Femur (tissue), 1 donor: ENCODE measurements at places on chromosomes 5 and 9.

GRCh38 chr5:171269717-171270116 is 39.3 kb upstream of the TLX3 start:
- no peak for DNase-seq

DNA sequence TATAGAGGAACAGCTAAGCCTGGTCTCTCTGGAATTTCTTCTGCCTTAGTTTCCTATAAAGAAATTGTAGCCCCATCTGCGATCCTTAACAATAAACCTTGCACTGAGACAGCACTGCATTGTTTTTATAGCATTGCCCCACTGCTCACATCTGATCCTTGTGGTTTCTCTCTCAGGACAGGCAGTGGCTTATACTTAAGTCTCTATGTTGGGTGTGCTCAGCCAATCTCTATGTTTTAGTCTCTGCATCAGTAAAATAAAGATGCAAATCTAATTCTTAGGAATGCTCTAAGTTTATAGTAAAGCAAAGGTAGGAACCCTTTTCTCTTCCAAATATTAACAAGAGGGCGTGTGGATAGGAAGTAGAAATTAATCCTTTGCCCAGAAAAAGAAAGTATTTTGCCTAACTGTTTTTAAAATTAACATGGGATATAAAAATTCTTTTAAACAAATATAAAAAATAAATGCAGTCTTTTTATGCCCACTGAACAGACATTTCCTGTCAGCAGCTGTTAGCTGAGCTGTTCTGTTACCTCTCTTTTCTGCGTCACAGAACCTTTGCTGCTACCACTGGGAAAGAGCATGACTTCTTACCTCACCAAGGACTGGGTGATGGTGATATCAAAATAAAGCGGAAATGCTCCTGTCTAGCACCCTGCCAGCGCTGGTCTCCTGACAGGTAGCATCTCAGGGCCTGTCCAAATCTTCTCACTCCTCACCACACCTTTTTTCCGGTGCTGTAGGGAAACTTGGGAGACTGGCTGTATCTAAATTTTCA is 29.5 kb downstream of the MRPS27 start:
- DNase-seq = no peak

DNA sequence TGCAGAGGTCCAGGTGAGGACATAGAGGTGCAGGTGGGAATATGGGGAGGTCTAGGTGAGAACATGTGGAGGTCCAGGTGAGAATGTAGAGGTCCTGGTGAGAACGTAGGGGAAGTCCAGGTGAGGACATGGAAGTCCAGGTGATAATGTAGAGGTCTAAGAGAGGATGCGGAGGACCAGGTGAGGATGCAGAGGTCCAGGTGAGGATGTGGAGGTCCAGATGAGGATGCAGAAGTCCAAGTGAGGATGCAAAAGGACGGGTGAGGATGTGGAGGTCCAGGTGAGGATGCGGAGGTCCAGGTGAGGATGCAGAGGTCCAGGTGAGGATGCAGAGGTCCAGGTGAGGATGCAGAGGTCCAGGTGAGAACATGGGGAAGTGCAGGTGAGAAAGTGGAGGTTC is 133.8 kb downstream of the MRPL36 start:
- no peak for DNase-seq

GRCh38 chr9:37540634-37541033 is 35.5 kb downstream of the FBXO10 start:
- no peak for DNase-seq

- no peak for DNase-seq
Measured at GRCh38 chr5:123813937-123814624, 302.1 kb downstream of the CSNK1G3 start.

DNA sequence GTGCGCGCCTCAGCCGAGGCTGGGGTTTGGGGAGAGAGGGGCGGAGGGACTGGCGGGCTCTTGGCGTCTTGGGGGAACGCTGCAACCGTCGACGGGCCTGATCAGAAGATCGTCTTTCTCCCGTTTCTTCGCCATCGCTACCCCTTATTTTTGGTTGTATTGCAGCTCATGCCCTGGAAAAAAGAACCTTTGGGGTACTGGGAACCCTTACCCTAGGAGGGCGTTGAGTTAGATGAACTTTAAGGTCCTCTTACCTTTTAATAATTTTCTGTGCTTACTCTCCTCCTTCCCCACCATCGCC is 719 bp downstream of the PAIP2 start:
- no peak for DNase-seq

- no peak for DNase-seq
Measured at GRCh38 chr5:65762234-65762633, 40.2 kb downstream of the NLN start.

- no peak for DNase-seq
Measured at GRCh38 chr5:73274121-73274520, 101.1 kb downstream of the TMEM174 start.

- DNase-seq = no peak
Measured at GRCh38 chr5:14880688-14881087, 9.1 kb upstream of the ANKH start.

DNA sequence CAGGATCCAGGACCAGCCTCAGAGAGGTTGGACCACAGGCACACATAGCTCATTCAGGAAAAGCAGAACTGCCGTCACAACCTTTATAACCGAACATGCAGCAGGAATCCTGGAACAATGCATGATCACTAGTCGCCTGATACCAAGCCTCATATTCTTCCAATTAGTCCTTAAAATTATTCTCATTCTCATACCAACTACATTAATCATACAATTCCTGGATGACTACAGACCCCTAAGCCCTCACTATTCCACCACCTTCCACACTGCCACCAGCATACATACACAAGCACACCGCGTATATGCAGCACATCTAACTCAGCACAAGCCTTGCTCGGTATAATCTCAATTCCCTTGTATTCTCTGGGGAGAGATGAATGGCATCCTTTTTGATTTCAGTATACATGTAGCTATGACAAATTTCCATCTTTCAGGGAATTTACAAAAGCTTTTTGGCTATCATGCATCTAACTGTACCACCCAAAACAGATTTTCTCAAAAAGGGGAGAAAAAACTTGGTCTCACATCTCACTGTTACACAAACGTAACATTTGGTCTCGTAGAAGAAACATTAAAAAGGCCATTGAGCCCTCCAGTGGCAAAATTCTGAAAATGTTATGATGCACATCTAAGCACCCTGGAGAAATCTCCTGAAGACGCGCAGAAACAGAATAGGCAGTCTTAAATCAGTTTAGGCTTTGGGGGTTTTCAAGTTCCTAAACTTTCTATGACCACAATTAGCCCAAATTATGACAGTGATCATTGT is 46.2 kb downstream of the MCTP1 start:
- DNase-seq = no peak

DNA sequence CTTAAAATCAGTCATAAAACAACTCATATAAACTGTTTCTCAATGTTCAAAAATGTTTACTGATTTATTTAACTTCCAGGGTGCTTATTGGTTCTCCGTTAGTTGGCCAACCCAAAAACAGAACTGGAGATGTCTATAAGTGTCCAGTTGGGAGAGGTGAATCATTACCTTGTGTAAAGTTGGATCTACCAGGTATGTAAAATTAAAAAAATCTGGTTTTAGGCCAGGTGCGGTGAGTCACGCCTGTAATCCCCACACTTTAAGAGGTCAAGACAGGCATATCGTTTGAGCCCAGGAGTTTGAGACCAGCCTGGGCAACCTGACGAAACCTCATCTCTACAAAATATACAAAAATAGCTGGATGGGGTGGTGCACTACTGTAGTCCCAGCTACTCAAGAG is 73.7 kb downstream of the ITGA1 start:
- no peak for DNase-seq

DNA sequence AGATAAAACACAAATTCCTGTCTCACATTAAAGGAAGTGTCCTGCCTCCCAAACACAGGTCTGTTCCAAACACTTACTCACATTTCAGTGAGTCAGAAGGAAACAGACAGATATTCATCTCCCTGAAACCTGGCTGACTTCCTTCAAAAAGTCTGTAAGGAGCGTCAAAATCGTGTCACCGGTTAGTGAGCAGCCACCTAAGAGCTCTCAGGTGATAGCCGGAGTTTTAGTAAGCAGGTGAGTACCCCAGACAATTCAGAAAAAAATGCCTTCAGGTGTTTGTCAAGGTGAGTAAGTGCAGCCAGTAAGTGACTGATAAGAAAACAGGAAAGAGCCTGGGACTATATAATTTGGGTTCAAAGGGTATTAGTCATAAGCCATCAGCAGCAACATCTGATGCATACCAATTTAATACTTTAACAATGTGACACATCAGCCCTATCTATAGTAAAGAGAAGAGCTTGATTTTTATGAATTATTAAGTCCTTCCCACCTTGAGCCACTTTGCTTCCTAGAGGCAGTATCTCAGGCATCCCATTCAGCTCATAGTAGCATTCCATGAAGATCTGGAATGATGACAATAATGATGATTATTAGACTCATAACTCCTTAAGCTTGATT is 1.3 kb upstream of the ITGA2 start:
- no peak for DNase-seq

GRCh38 chr9:130696996-130697395 is 3.4 kb downstream of the EXOSC2 start:
- no peak for DNase-seq

DNA sequence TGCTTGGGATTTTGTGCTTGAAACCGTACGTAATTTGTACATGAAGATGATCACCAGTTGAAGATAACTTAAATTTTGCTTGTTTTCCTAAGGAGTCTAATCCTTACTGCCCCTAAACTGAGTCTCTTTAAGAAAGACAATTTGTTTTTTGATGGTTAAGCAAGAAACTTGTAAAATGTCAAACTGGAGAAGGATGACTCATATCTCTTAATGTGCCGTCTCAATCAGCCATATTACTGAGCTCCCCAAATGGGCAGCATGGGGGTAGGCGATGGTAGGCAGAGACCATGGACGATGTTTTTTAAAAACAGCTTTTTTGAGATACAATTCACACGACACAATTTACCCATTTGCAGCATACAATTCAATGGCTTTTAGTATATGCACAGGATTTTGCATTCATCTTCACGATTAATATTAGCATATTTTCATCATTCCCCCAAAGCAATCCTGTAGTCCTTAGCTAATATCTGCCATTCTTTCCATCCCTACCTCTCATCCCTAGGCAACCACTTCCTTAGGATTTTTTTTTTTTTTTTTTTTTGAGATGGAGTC is 14.3 kb downstream of the ARHGAP26 start:
- no peak for DNase-seq

DNA sequence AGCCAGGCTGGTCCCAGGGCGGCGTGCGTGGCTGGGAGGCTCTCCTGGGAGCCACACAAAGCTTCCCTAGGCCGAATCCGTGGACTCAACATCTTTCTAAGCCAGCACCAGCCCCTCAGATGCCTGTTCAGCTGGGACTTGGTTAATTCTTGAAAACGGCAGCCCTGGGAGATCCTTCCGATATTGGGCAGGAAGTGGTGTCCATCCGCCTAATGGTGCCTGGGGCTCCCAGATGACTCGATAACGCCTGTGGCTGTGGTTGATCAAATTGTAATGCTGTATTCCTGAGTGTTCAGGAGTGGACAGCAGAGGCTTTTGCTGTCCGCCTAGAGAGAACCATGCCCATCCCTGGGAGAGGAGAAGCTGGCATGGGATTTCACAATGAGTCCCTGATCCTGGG is 14.1 kb downstream of the KCNT1 start:
- DNase-seq = no peak

DNA sequence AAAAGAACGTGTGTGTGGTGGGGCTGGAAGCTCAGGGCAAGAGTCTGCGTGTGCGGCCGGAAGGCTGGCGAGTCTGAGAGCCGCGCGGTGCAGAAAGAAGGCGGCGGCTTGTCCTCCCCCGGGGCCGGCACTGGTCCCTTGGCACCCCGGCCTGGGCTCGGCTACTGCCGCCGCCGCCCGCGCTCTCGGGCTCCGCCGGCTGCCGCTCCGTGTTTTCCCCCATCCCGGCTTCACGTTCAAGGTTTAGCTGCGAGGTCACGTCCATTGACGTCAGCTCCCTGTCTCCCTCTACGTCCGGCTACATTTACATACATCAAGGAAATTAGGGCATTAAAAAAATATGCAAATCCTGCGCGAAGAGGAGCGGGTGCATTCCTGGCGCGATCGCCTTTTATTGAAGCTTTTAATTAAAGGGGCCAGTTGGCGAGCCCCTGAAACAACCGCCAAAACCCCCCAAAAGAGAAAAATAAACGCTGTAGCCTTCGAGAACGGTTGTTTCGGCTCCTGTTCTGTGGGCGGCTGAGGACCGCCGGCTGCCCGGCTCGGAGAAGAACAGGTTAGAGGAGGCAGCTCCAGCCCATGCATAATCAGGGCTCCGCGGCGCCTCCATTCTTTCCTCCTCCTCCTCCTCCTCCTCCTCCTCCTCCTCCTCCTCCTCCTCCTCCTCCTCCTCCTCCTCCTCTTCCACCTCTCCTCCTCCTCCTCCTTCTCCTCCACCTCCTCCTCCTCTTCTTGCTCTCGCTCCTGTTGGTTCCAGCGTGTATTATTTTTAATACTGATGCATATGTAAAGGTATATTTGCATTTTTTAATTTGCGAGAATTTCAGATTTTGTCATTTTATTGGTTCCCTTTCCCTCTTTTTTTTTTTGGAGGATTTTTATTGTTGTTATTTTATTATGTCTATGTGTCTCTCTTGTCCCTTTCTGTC is 207.0 kb downstream of the MEF2C start:
- peak; percentile 51 for DNase-seq

DNA sequence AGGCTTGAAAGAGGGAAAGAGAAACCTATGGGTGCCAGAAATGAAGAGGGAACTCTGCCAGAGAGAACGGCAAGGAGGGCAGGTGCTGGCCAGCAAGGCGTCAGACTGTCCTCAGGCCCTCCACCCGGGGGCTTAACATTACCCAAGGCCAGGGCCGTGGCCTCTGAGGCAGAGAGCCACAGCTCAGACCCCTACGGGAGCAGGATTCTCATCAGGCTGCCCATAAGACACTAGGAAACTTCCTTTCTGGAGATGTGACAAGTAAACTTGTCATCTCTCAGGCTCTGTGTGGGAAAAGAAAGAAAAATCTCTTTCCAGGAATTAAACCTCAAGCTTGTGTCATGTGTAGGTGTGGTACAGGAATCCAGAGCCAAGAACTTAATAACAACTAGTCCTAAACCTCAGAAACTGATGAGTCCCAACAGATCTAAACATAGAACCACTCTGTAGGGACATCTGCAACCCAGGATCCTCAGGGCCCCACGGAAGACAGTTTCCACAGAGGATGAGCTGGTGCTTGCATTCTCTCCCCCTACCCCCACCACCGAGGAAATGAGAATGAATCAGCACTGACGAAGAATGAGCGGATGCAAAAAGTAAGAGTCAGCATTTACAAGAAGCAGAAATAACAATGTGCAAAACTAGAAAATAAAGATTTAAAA is 74.3 kb downstream of the DCP2 start:
- peak; percentile 65 for DNase-seq

GRCh38 chr5:19233573-19233972 is 754.4 kb downstream of the CDH18 start:
- no peak for DNase-seq

GRCh38 chr5:176716320-176716719 is 69.0 kb downstream of the TSPAN17 start:
- DNase-seq = no peak
